ENCODE measurements at places on chromosomes 4 and X. TPM values are rescaled to one million over a fixed set of nuclear protein-coding genes. Genes with fewer than 3 reads are reported as not detected.

PNMA6F gene
- total RNA-seq: not detected

SLC9B2 gene
- 15.0 TPM for total RNA-seq

CT45A1 gene
- not detected for total RNA-seq

ADAMTS3 gene
- 0.19 TPM for total RNA-seq

SPACA5 gene
- not detected for total RNA-seq

ARR3 gene
- not detected for total RNA-seq

KANTR gene
- total RNA-seq: 4.4 TPM

CLCN5 gene
- total RNA-seq: 8.6 TPM

GAGE12E gene
- total RNA-seq: not detected

DUX4 gene
- total RNA-seq: not detected

DCAF8L2 gene
- not detected for total RNA-seq

FRMPD4 gene
- total RNA-seq: 0.48 TPM

ARSJ gene
- total RNA-seq: 6.5 TPM

GCNA gene
- total RNA-seq: 1.2 TPM

ENPP6 gene
- not detected for total RNA-seq

RASGEF1B gene
- total RNA-seq: not detected

CBR4 gene
- total RNA-seq: 26.9 TPM

PF4V1 gene
- not detected for total RNA-seq

FAM184B gene
- total RNA-seq: not detected

GAGE12H gene
- total RNA-seq: not detected

SPIN4 gene
- 7.4 TPM for total RNA-seq

FAT4 gene
- 3.2 TPM for total RNA-seq

SYNPO2 gene
- 0.10 TPM for total RNA-seq

ALB gene
- total RNA-seq: not detected

ART3 gene
- total RNA-seq: not detected

CNGA2 gene
- not detected for total RNA-seq

IQSEC2 gene
- total RNA-seq: 21.3 TPM

GABRQ gene
- total RNA-seq: not detected

PRSS48 gene
- total RNA-seq: not detected

KLF8 gene
- not detected for total RNA-seq

GSX2 gene
- not detected for total RNA-seq

FDCSP gene
- not detected for total RNA-seq

RPL36A gene
- 1,447 TPM for total RNA-seq

TMSB15A gene
- 9.3 TPM for total RNA-seq

SMIM10 gene
- 0.40 TPM for total RNA-seq

MGARP gene
- total RNA-seq: 0.89 TPM

ADAM29 gene
- not detected for total RNA-seq

NAAA gene
- total RNA-seq: 27.7 TPM

EVC2 gene
- not detected for total RNA-seq

ATRX gene
- 96.9 TPM for total RNA-seq

CDKL5 gene
- 1.6 TPM for total RNA-seq

UGT2B15 gene
- not detected for total RNA-seq

GUCY1A1 gene
- 0.05 TPM for total RNA-seq

ATP8A1 gene
- total RNA-seq: not detected

CSAG1 gene
- total RNA-seq: not detected

OTC gene
- not detected for total RNA-seq

ATP2B3 gene
- total RNA-seq: not detected

TMEM31 gene
- total RNA-seq: not detected

CTAG2 gene
- total RNA-seq: not detected

SLC2A9 gene
- not detected for total RNA-seq

NIPAL1 gene
- total RNA-seq: 0.88 TPM

TBX22 gene
- total RNA-seq: not detected

Data from A172 (cell line).